ENCODE measurements at places on chromosomes 6 and 20.

DNA sequence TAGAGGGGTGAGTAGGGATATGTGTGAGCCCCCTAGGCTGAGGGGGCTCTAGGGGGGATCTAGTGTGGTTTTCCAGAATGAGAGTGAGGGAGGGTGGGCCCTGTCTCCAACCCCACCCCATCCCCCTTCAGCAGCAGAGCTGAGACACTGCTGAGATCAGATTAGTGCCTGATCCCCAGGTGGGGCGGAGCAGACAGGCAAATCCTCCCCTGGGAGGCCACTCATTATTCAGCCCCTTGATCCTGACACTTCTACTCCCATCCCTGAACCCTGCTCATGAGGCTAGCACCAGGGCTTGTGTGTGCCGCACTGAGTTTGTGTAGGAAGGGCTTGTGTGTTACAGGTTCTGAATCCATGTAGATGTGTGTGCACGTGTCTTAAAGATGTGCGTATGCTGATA lies 42.5 kb downstream of the SPDEF start:
- no peak for DNase-seq

GRCh38 chr6:56745971-56746370 lies 103.3 kb upstream of the DST start:
- DNase-seq: no peak

GRCh38 chr6:26507658-26508057 lies 7.6 kb downstream of the BTN1A1 start:
- no peak for DNase-seq

DNA sequence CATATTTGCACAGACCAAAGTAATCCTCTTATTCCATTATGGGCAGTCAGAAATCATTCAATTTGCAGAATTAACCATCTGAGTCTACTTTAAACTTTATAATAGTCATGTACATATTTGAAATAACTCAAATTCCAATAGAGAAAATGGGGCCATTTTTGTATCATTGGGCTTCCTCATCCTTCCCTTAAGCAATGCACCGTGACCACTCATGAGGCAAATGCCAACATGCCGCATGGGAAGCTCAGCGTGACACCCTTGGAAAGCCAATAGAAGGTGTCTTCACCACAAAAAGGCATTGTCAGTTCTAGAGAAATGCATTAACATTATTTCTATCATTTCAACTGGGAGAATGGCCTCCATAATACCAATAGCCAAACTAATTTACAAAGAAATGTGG lies 38.5 kb downstream of the SIM1 start:
- DNase-seq: no peak

DNA sequence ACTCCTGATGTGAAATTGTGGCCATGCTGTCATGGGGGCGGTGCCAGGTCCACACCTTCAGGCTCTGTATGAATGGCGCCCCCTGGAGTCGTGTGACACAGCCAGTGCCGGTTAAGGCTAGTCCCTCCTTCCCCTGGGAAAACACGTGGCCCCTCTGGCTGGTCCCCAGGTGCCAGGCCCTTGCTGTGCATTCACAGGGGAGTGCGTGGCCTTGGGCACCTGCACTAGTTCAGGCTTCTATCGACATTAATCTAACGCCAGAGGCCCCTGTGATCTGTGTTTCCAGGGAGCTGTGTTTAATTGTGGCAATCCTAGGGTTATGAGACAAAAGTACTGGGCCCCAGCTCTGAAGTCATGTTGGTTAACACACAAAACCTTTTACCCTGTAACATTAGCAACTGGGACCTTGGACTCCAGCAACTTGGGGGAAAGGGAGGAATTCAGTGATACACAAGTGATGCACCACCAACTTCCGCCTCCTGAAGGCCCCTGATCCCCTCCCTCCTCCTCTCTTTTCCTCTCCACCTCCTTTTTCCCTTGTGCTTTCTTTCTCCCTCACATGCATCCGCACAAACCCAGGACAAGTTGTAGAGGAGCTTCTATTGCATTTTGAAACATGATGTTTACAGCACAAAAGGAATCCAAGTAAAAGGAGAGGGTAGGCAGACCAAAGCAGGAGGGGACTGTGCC lies 74.0 kb downstream of the SSR1 start:
- peak; percentile 50 for DNase-seq

DNA sequence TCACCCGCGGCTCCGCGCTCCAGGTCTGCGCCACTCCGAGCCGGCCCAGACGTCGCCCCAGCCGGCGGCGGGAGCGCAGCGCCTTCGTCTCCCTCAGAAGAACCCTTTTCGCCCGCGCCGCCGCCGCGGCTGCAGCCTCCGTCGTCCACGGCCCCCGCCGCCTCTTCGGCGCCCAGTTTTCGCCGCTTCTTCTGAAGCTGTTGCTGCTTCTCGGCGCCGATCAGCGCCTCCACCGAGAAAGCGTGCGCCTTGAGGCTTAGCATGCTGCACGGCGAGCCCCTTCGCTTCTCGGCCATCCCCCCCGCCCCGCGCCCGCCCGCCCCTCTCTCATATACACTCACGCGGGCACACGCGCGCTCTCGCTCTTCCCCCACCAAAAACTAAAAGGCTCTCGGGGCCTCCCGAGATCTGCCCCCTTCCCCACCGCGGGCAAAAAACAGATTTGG lies 489 bp downstream of the TBX18 start:
- DNase-seq: no peak

DNA sequence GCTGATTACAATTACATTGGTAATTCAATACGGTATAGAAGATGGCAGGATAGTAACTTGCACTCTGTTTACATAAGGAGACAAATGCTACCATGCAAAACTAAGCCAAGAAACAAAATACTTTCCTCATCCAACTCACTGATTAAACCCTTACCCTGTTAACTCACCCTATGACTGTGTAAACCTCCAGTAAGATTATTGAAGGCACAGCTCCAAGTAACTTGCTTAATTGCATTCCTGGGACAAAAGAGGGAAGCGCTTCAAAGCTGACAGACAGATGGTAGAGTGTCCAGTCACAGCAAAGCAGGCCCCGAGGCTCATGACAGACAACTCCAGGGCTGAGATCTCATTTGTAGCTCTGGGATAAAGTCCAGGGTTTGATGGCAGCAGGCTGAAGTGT lies 6.9 kb upstream of the KIF16B start:
- DNase-seq: no peak

DNA sequence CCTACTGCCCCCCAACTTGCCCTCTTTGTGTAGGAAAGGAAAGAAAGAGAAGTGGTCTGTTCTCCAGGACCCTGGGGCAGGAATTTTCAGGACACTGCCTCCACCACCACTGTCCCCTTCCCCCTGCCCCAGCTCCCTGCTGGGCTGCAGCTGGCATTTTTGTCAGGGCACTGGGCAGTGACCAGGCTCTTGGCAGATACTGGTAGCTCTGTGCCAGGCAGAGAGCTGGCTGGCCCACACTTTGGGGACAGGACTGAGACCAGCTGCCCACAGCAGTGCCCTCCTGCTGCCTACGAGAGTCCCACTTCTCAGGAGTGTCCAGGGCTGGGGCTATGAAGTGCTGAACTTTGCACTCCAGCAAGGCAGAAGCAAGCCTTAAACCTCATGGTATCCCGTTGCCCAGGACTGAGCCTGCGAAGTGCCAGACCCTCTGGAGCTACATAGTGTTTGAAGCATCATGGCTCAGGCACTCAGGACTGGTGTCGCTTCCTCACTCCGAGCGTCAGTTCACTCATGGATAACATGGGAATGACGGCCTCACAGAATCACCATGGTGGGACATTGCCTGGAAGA lies 19.3 kb downstream of the SLC13A3 start:
- DNase-seq: no peak

GRCh38 chr20:17849901-17850683 lies 118.5 kb downstream of the SNX5 start:
- DNase-seq: no peak

- DNase-seq: peak; percentile 58
Measured at GRCh38 chr6:137811121-137811915, 55.7 kb upstream of the TNFAIP3 start.

DNA sequence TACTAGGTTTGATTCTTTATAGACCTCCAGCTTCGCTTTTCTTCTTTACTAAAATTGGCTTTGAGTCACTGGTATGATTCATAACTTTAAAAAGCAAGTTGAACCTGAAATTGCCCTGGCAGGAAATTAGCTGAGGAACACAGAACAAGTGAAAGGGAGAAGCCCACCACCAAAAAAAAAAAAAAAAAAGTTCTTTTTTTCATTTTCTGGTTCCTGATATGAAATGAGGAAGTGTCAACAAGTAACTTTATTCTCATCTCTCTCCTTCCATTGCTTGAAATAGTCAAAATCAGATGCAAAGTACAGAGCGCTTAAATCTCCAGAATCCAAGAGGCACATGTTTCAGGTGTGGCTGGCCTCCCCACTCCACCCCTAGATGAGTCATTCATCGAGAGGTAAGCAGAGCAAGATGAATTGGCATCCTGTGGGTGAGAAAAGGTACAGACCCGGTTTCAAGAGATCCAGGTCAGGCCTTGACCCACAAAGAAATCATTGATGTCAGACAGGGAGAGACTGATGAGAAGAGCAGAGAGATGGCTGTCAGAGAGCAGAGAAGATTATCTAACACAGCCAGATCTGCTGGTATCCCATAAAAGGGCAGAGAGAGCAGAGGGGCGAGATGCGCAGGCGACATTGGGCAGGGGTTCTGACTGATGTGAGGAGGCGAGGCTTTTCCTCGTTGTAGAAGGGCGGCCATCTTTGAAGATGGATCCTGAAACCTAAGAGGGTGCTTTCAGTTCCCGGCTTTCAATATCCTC lies 54.8 kb upstream of the MBOAT1 start:
- DNase-seq: no peak

- DNase-seq: no peak
Measured at GRCh38 chr20:32513031-32513866, 71.9 kb downstream of the NOL4L start.

- DNase-seq: no peak
Measured at GRCh38 chr6:166308769-166309589, 787 bp upstream of the PRR18 start.

DNA sequence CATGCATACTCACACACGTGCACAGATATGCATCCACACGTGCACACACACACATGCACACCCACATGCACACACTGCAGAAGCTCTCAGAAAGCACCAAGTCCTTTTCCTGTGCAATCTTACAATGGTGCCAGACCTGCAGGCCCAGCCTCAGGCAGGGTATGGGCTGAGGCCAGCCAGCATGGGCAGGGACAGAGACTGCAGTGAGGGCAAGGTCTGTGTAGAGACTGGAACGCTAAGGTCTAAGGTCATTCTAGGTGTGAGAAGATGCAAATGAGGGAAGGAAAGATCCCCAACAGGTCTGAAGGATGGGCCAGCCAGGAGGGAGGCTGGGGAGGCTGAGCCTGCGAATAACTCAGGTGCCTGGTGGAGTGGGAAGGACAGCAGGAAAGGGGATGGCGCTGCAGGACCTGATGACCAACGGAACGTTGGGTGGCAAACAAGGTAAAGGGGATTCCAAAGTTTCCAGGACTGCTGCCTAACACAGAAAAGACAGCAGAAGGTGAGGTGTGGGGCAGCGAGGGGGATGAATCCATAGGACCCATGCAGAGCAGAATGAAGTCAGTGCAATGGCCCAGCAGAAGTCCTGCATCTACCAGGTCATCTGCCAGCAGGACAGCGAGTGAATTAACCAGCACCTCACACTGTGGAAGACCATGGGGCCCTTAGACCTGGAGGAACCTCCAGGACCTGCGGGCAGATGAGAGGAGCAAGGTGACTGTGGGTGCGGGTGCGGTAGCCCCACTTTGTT lies 67.0 kb downstream of the ABHD12 start:
- no peak for DNase-seq

DNA sequence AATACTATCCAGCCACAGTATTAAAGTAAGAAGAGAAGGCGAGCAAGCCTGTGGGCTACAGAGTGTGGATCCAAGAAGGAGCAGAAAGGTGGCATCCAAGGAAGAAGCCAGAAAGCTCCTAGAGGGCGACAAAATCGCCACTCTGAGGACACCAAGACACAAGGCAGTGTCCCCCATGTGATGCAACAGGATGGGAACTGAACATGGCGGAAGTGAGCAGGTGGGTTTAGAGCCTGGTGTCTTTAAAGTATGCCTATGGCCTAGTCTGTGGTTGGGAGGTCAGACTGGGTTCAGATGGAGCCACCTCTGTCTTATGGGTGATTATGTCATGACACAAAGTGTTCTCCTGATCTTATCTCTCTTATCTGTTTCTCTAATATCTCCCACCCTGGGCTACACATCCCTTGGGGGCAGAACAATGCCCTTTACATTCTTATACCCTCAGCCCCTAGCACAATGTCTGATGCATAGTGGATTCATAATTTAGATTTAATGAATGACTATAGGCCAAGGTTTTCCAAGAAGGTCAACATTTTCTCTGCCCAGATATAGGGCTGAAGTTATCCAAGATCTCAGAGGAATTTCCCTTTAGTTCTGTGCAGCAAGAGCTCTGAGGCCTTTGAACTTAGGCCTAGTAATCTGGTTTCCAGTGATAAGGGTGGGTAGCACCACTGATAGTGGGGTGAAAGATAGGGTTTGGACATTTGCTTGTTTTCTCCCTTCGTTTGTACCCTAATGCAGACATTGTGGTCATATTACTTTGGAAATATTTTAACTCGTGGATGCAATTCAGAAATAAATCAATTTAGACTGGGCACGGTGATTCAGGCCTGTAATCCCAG lies 167.3 kb upstream of the AKIRIN2 start:
- DNase-seq: no peak

DNA sequence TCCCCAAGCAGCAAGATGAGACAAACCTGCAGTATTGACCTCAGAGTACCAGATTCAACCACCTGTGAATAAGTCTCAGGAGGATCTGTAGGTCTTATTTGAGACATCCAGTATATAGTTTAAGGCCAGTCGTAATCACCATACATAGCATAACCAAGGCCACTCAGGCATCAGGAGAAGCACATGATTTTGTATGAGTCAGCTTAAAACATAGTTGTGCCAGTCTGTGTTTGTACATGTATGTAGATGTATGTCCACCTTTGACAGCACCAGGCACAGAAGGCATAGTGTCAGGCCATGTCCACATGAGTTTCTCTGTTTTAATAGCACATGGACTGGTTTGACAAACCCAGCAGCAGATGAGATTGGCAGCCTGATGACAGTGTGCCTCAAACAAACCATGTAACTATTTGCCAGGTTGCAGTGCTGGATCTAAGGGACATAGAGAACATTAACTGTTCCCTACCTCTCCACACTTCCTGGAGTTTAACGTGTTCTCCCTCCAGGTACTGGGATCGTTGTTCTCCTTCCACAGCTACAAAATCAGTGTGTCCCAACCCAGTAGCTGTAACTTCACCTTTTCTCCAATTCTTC lies 8.6 kb upstream of the ASIP start:
- DNase-seq: no peak

DNA sequence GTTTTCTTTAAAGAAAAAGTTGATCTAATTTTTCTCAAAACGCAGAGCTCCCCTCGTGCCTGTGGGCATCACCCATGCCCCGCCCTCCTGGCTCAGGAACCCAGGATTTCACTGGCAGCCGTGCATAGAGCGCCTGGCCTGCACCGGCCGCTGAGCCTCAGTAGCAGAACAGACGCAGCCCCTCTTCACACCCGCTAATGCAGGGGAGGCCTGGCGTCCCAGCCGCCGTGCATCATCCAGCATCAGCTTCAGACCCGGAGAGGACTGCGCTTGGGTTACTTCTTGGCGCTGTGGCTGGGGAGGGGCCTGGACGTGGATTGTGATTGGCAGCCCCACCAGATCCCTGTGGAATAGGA lies 18.1 kb downstream of the RBM38 start:
- no peak for DNase-seq
